Stimulated activated CD4-positive, alpha-beta T cell treated with anti-CD3 and anti-CD28 coated beads, Interleukin-2, amount 100 ng/mL, for 48 hours (primary cell): ENCODE measurements at places on chromosomes 13 and 19.

GRCh38 chr13:73720216-73720840, 413.9 kb downstream of the KLF12 start:
- DNase-seq, result no peak

DNA sequence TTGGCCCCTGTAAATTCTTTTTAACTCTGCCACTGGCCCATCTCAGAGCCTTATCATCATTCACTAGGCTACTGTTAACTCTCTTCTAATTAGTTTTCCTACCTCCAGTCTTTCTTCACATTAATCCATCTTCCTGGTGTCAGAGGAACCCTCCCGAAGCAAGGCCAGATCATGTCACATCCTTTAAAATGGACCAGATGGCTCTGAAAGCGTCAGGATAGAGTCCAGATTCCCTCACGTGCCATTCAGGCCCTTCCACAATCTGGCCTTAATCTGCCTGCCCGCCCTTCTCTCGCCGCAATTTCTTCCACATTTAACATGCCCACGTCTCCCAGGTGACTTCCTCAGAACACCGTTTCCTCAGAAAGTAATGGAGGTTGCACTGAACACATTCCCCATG, 86.5 kb downstream of the RFC3 start:
- no peak for DNase-seq

DNA sequence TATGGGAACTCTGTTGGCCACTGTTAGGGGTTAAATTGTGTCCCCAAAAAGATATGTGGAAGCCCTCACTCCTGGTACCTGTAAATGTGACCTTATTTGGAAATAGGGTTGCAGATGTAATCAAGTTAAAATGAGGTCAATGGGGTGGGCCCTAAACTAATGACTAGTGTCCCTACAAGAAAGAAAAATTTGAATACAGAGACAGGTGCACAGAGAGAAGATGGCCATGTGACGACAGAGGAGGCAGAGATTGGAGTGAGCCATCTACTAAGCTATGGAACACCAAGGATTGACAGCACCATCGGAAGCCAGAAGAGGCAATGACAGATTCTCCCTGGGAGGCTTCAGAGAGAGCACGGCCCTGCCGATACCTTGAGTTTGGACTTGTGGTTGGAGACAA, 16.5 kb downstream of the POU2F2 start:
- DNase-seq, result no peak

GRCh38 chr13:98783856-98784478, 31.5 kb upstream of the SLC15A1 start:
- no peak for DNase-seq

DNA sequence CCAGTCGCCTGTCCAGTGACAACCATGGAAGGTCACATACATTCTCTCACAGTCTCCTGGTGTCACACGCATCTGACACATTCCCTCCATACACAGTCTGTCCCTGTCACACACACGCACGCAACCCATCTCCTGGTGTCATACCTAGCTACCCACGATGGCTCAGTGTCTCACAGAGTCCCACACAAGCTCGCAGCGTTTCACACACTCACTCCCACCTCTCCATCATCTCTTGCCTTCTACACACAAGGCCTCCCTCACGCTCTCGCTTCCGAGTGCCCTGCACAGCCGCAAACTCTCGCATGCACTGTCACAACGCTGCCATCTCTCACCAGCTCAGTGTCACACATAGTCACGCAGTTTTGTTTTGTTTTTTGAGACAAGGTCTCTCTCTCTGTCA, 1.2 kb upstream of the GNG8 start:
- DNase-seq, result no peak
